GM12878 (cell line): ENCODE measurements at places on chromosomes 11 and 22.
A peak's percentile ranks its signal among the peaks of the same experiment; 100 is the strongest.

- no peak for DNase-seq
Measured at GRCh38 chr22:24392218-24392931, 35.0 kb upstream of the ADORA2A start.

GRCh38 chr11:66950112-66950535, 8.1 kb downstream of the PC start:
- no peak for DNase-seq

GRCh38 chr22:29787371-29787980, 20.3 kb downstream of the UQCR10 start:
- no peak for DNase-seq

GRCh38 chr11:842370-843002, at the start of the genes POLR2L and TSPAN4:
POLR2L (minus strand) TSS chr11:842529; CDS start chr11:842508, 21 bp downstream.
TSPAN4 (plus strand) TSS chr11:842852; CDS start chr11:850305, 7,453 bp downstream.
- no peak for DNase-seq

- DNase-seq = no peak
Measured at GRCh38 chr11:83639995-83640758, 354.0 kb upstream of the CCDC90B start.

DNA sequence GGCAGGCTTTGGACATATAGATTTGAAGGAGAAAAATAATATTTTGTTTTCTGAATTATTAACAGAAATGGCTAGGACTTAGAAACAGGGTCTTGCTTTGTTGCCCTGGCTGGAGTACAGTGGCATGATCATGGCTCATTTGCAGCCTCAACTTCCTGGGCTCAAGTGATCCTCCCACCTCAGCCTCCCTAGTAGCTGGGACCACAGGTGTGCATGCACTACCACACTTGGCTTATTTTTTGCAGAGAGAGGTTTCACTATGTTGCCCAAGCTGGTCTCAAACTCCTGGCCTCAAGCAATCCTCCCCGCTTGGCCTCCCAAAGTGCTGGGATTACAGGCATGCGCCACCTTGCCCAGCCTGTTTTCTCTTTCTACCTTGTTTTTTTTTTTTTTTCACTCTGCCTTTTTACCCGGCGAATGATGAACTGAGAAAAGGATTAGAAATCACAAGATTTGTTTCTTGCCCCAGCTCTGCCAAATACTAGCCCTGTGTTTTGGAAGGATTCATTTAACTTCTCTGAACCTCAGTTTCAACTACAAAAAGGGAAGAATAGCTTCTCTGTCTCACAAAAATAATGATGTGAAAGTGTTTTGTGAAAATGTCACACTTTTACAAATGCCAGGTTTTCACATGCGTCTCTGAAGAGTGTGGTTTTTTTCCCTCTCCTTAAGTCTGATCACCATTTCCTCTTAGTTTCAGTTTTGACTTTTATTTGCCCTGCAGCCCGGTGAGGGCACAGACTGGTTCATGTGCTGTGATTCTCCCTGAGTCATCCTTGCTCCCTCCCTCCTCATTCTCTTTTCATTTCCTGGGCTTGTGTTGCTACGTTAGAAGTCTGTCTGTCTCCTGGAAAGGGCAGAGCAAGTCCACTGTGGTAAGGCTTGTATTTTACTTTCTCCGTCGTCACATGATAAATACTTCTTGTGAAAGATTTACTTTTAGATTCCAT, 67.7 kb downstream of the BCL2L13 start:
- DNase-seq = peak; percentile 89

DNA sequence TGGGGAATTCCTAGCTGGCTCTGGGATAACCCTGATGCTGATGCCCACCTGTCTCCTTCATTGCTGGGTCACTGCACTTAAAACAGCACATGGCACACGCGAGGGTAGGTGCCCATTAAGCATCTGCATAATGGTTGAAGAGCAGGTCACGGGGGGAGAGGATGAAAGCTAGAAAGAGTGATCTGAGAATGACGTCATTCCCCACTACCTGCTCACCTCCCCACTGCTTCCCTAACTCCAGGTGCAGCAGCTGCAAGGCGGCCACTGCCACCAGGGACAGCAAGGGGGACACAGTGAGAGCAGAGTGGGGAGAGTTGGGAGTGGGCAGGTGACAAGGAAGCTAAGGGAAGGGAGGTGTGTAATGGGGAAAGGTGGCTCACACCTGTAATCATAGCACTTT, 27.0 kb downstream of the ADA2 start:
- DNase-seq = no peak

GRCh38 chr11:20031155-20032001, 128.9 kb downstream of the DBX1 start:
- DNase-seq = no peak

GRCh38 chr11:48001438-48002021, 21.2 kb downstream of the PTPRJ start:
- DNase-seq = no peak

- DNase-seq = no peak
Measured at GRCh38 chr11:112933970-112934369, 27.2 kb upstream of the NCAM1 start.

GRCh38 chr11:77471558-77472193, 2.2 kb downstream of the PAK1 start:
- no peak for DNase-seq
